AG09319 (cell line): ENCODE measurements at places on chromosomes 4 and X.

- DNase-seq = no peak
Observed at GRCh38 chrX:108323751-108324150, 114.5 kb downstream of the COL4A6 start.

- no peak for DNase-seq
Observed at GRCh38 chr4:123673971-123674370, 277.4 kb downstream of the SPRY1 start.

GRCh38 chrX:111167334-111167733, 71.3 kb downstream of the PAK3 start:
- no peak for DNase-seq

- DNase-seq = no peak
Observed at GRCh38 chrX:110745288-110745687, 50.3 kb downstream of the CHRDL1 start.
